ENCODE measurements at places on chromosomes 11 and 22.

GRCh38 chr11:92929653-92930052 is 39.8 kb upstream of the MTNR1B start:
- no peak for DNase-seq

- DNase-seq, result peak; percentile 42
These were observed 1.3 kb downstream of the RBM4B start for GRCh38 chr11:66676282-66676919.

GRCh38 chr11:132586801-132587200 is 945.5 kb downstream of the OPCML start:
- no peak for DNase-seq

DNA sequence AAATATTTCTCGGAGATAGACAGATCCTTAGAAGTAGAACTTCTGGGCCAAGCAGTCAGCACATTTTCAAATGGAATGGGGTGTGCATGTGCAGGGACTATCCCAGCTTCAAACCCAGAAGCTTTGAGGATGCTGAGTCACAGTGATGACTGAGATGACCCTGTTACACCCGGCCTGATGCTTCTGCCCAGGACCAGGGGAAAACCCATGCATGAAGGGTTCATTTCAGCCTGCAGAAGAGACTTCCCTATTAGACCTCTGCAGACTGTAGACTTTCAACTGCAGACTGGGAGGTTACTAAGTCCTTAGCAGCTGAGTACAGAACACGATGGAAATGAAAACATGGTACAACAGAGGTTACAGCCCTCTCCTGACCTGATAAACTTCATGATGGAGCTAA is 3.6 kb upstream of the OR2AT4 start:
- peak; percentile 89 for DNase-seq

DNA sequence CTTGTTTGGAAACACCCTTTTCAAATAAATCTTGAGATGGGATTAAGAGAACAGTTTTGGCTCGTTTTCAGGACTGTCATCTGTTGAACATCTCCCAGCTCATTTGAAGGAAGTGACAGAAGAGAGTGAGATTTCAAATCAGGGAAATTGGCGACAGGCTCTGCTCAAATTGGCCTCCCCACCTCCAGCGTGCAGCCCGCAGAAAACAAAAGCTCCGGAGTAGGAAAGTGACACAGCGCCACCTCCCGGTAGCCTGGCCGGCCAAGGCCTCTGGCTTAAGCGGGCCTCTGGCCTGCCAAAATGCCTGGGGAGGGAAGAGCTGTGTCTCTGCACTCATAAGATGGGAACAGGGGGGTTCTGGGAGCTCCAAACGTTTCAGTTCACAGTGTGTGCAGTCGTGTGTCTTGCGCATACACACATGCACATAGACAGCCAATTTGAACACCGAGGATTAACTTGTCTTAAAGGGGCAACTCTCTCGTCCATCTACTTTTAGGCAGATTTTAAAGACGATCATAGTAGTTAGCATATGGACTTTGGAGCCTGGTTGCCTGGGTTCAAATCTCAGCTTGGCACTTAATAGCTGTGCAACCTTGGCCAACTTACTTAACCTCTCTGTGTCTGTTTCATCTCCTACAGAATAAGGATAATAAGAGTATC is 132.7 kb upstream of the RCN1 start:
- peak; percentile 45 for DNase-seq

GRCh38 chr11:112858289-112859023 is 102.8 kb upstream of the NCAM1 start:
- no peak for DNase-seq

GRCh38 chr11:118017111-118017510 is 30.9 kb downstream of the IL10RA start:
- no peak for DNase-seq

DNA sequence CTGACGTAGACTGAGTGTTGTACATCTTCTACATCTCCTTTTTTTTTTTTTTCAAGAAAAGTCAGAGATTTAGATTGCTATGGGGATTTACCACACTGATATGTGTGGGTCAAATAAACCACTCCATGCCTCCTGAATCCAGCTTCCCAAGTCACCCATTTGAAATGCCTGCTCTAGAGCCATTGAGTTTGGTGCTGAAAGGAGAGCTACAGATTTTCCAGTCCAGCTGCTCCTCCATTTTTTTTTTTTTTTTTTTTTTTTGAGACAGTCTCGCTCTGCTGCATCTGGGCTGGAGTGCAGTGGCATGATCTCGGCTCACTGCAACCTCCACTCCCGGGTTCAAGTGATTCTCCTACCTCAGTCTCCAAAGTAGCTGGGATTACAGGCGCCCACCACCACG is 115.2 kb upstream of the TIMP3 start:
- no peak for DNase-seq

DNA sequence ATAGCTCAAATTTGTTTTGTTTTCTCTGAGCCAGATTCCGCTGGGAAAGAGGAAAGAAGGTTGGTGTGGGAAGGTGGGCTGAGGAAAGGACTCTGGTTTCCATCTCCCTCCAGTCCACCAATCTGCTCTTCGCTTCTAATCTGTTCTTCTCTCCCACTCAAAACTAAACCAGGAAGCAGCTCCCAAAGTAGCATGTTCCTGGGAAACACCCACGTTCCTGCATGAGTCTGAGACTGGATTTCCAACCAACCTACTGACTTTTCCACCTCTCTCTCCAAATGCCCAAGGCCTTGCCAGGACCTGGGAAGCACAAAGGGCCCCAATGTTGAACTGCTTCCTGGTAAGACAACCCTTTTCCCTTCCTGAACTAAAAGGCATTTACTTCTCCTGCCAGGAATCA is 110.2 kb downstream of the WT1 start:
- DNase-seq, result no peak

- no peak for DNase-seq
These were observed 31.9 kb downstream of the FBLN1 start for GRCh38 chr22:45534339-45535192.

- peak; percentile 94 for DNase-seq
These were observed 4.6 kb downstream of the SAA2 start for GRCh38 chr11:18243783-18244362.

DNA sequence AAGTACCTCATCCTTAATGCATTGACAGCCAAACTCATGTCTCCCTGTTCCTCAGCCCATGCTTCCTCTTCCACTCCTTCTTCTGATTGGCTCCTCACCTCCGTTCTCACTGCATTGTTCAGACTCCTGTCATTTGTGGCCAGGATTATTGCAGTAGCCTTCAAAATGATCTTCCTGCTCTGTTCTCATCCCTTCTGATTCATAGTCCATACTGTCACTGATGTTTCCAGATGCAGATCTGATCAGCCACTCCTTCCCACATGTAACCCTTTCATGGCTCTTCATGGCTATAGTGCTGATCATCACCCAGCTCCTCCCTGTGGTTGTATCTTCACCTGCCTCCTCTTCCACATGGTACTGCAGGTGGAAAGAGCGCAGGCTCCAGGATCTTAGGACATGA is 71.7 kb downstream of the DEPDC5 start:
- no peak for DNase-seq

DNA sequence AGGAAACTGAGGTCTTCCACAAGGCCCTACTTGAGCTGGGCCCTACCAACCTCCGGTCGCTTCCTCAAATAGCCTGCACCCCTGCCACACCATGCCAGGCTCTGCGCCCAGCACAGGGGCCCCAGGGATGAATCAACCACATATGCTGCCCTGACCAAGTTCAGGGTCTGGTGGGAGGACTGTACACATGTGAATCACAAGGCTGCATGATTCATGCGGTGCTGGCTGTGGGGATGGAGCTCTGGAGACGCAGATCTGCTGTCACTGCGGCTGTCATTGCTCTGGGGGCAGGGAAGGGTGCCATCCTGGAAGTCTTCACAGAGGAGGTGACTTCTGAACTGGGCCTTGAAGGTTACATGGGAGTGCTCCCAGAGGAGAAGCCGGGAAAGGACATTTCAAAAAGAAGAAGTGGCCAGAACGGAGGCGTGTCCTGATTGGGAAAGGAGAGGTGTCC is 21.5 kb downstream of the CYTH4 start:
- DNase-seq, result peak; percentile 96

DNA sequence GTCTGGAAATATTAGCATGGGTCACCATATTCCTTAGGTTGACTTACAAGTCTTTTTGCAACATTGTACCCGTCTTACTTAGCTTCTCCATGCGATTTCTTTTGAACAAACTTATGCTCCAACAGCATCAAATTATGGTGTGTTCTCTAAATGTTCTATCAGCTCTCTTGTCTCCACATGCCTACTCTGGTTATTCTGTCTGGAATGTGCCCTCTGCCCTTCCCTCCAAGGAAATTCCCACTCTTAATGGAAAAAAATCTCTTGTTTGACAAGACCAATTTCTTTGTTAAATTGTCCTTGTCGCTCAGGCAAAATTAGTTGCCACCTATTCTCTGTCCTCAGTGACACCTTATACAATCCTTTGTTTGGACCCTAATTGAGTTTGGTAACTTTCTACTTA is 522.8 kb upstream of the LUZP2 start:
- no peak for DNase-seq

GRCh38 chr11:59216641-59217564 is 4.2 kb upstream of the MPEG1 start:
- DNase-seq, result peak; percentile 96

GRCh38 chr11:73795925-73796632 is 8.4 kb downstream of the MRPL48 start:
- no peak for DNase-seq

GRCh38 chr22:35631597-35631996 is 14.5 kb upstream of the MB start:
- peak; percentile 31 for DNase-seq

- DNase-seq, result peak; percentile 59
These were observed 35.5 kb downstream of the RPL27A start for GRCh38 chr11:8717876-8718753.

DNA sequence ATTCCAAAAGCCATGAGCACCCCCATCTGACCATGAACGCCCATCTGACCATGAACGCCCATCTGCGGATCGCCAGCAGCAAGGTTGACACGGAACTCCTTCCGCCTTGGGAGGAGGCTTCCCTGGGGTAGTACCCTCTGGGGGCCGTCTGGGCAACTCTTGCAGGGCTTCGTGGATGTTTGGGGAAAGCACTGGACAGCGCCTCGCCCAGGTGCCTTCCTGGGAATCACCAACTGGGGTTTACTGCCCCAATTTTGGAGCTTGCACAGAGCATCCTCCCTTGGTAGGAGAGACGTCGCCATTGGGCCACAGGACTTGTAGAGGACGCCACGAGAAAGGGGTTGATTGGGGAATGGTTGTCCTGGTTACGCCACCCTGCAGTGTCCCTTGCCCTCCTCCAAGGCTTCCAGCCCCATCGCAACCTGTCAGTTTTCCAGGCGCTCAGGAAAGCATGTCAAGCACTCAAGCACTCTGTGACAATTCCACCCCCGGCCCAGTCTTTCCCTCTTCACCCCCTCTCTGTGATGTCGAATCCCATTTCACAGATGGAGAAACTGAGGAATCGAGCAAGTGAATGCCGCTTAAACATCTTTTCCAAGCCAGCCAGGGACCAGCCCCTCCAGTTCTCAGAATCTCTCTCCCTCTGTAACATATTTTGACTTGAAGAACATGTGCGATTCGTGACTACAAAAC is 914 bp upstream of the PRDM11 start:
- DNase-seq, result peak; percentile 26

DNA sequence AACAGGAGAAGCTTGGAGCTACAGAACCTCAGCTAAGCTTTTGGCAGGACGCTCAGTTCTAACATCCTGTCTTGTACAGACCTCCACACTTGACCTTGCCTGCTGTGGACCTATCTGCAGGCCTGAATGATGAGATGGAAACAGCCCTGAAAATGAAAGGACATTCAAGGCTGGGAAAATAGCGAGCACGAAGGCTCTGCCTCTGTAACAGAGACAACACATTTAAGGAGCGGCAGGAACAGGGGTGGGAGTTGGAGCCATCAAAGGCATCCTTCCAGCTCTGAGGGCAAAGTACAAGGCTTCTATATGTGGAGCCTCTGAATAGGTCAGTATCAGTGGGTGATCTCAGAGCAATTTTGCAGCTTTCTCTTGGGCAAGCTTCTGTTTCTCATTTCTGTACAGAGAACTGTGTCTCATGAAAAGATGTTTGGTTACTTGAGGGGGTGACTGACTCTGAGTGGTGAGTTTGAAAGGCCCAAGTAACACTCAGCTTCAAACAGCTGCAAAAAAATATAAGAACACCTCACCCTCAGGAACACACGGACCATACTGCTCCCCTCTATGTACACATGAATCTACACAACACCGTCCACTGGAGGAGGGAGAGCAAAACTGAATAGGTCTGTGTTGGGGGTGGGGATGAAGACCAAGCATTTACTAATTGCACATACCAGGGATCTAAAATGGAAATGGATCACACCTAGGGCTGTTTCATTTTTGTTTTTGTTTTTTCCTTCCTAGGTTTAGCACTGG is 101.6 kb downstream of the CCDC81 start:
- DNase-seq, result no peak

DNA sequence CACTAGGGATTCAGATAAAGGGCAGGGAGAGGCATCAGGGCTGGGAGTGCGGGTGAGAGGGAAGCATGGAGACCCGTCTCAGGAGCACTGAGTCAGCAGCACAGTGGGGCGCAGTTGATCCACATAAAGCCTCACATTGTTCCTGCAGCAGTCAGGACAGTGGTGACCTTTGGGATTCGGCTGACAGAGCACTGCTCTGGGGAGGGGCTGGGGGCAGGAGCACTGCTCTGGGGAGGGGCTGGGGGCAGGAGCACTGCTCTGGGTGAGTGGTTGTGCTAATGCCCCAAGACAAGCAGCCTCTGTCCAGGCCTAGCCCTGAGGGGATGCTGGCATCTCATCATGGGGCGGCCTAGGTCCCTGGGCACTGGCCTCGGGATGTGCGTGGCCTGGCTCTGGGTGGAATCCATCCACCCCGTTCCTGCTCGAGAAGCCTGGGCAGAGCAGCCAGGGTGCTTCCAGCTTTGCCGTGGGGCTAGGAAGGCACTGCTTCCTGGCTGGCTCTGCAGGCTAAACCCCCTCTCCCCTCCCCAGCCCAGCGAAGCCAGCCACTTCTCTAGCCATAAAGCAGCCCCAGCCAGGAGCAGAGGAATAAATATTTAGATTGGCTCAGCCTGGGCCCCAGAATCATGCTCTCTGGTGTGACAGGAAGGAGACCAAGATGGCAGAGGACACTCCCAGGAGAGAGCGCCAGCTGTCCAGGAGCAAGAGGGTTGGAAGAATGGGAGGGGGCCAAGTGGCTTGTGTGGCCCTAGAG is 7.3 kb downstream of the OAF start:
- DNase-seq, result no peak

- peak; percentile 92 for DNase-seq
These were observed 37.0 kb upstream of the TIMP3 start for GRCh38 chr22:32764330-32765131.

DNA sequence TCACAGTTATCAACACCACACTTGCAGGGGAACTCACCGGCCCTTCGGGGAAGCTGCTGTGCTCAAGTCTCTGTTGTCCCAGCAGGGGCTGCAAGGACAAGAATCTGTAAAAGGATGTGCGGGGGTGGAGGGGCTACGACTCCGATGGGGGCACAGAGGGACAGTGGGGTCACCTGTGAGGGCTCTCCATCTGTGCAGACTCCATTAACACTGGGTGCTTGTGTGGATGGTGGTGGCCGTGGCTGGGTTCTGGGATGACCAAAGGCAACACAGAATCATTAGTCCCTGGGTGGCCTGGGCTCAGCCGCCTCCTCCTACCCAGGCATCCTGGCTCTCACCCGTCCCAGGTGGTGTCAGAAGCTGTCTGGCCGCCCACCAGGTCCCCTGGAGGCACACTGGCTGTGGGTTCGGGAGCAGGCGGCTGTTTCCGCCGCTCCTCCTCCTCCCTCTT is 10.2 kb upstream of the RBM4B start:
- DNase-seq, result no peak

- DNase-seq, result no peak
These were observed 6.1 kb downstream of the MICALL1 start for GRCh38 chr22:37912171-37912570.
